ENCODE measurements at places on chromosomes 13 and 19.

DNA sequence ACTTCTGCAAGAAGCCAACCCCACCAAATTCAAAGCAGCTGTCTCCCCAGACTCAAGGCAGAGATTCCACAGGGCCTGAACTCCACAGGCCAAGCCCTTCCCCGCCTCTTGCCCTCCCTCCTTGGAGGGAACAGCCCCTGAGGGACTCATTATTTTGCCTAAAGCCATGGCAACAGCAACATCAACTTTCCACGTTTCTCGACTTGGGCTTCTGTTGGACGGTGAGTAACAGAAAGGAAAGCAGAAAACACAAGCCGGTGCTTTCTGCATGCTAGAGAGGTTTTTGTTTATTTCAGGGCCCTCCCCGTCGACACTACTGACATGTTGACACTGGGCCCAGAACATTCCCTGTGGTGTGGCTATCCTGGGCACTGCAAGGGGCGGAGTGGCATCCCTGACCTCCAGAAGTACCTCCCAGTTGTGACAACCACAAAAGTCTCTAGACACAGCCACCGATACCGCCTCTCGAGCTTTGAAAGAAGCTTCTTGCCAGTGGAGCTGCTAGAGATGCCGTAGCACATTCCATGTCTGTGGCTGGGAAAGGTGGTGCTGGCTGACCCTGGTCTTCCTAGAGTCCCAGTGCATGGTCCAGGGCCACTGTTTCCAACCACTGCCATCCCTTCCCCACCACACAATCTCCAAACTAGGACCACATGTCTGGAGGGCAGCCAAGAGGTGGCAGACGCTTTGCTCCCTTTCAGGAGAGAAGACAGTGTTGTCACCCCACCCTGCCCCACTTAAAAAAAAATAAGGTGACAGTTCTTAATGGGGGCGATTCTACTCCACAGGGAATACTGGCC is 12.8 kb downstream of the CAPS start:
- peak; percentile 84 for DNase-seq

GRCh38 chr13:28199089-28199488 is 60.7 kb downstream of the PAN3 start:
- no peak for DNase-seq

- no peak for DNase-seq
Measured at GRCh38 chr13:75647126-75647784, 11.1 kb downstream of the LMO7 start.

DNA sequence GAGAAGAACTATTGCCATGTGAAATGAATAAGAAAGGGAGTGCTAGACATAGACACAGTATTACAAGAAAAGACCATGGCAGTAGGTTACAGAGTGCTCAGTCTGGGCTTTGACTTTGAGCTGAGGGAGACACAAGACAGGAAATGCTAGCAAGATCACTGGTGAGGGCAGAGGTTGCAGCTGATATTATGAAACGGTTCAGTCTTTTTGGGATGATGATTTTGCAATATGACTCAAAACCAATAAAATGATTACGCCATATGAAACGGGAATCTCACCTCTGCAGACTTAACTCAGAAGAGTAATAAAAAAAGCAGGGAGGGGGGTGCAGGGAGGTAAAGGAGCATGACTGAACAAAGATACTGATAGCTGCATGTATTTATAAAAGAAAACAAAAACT is 123.1 kb downstream of the RBM26 start:
- DNase-seq = no peak

- DNase-seq = no peak
Measured at GRCh38 chr13:101982903-101983302, 418.9 kb downstream of the FGF14 start.

All from muscle of back (tissue), 13 donors.